GM12864 (cell line): ENCODE measurements at places on chromosomes 5 and 9.

GRCh38 chr5:128199104-128199503 lies 115.5 kb downstream of the SLC12A2 start:
- no peak for DNase-seq

GRCh38 chr5:123719004-123719403 lies 207.0 kb downstream of the CSNK1G3 start:
- no peak for DNase-seq

- no peak for DNase-seq
Measured at GRCh38 chr5:58369513-58370190, 90.2 kb downstream of the PLK2 start.

DNA sequence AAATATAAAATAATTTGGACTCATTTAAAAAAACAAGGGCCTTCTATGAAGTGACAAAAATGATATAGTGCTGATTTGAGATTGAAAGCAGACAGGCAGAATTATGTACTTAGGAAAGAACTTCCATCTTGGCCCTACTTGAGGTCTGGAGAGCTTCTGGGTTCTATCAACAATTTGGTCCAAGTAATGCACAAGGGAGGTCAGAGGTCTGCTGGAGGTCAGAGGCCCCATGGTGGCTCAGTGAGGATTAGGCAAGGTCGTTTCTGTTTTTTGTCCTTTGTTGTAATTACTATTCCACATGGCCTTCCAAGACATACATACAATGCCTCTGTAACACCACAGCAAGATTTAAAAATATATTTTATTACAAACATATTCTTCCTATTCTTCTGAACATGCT lies 37.2 kb downstream of the NUDT12 start:
- DNase-seq: no peak

GRCh38 chr5:98360548-98360947 lies 412.9 kb upstream of the RGMB start:
- no peak for DNase-seq

DNA sequence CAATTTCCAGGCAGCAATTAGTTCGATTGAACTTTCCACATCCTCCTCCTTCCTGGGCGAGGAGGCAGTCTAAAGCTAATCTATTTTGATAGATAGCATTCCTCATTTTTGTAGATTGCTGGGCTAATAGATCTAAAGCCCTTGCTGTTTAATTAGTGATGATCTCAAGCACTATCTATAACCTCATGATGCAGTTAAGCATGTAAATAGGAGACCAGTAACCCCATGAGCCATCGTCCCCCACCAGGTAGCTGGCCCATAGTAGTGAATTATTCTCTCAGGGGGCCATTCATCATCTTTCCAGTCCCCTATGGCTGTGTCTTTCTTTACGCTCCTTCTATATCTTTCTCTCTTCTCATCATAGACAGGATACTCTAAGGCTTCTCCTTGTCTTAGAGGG lies 14.9 kb downstream of the CEL start:
- no peak for DNase-seq

GRCh38 chr9:463455-464171 lies 248.9 kb downstream of the DOCK8 start:
- DNase-seq: no peak

DNA sequence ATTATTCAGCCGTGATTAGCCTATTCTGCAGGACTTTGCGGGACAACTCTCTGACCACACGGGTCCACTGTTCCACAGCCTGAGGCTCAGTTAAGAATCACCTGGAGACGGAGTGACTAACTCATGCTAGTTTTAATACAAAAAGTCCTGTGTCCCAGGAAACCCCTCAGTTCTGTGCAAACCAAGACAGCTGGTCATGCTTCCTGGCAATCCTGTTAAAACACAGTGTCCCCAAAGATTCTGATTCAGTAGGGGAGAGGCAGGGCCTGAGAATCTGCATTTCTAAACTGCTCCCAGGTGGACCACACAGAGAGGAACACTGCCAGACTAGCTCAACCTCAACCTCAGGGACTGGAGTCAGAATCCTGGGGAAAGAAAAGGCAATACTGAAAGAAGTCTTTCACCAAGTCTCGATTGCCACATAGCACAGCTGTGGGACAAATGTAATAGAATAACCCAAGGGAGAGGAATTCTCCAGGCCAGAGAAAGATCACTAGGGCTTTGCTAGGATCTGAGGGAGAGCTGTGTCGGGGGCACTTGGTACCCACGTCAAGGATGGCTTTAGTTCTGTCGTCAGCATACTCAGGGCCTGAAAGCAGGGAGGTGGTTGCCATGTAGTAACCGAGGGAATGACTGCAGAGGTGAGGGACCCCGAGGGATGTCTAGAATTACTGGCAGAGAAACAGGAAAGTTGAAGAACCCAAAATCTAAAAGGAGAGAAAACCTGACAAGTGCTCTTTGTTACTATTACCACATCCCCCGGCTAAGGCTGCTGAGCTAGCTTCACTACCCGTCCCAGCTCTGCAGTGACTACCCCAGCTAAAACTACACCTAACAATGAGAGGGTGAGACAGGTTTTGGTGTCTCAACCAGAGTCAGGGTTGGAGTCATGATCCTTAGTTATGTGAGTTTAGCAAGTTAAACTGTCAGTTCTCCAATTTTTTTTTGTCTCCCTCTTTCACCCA lies 8.6 kb downstream of the SUSD1 start:
- no peak for DNase-seq

DNA sequence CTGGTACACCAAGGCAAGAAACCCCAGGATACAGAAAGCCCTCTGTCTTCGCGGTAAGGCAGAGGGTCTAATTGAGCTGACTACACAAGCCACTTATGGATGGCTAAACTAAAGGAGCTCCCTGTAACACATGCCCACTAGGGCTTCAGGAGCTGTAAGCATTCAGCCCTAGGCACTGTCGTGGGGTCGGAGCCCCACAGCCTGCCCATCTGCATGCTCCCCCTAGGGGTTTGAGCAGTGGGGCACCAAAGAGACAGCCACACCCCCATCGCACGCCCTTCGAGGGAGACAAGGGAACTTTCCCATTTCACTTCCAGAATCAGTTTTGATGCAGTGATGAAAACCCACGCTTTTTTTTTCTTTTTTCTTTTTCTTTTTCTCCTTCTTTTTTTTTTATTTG lies 11.0 kb upstream of the MTMR12 start:
- DNase-seq: no peak

DNA sequence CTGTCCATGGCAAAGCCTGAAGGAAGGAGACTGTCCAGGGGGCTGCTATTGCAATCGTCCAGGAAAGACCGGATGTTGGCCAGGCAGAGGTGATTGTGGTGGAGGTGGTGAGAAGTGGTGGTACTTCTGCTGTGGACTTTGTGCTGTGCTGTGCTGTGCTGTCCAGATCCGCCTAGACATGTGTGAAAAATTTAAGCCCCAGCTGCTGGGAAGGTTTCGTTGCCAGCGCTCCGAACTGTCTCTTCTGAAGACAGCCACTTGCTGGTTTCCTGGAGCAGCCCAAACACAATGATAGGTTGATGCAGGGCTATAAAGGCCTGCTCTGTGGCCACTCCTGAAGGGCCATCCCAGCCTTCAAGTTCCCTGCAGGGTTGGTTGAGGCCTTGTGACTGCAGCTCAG lies 223.0 kb upstream of the MPDZ start:
- no peak for DNase-seq

- DNase-seq: no peak
Measured at GRCh38 chr5:127849408-127849807, 146.2 kb downstream of the CCDC192 start.
